Pulmonary artery endothelial cell (primary cell): ENCODE measurements at places on chromosomes 4 and X.
A peak's percentile ranks its signal among the peaks of the same experiment; 100 is the strongest.

- no peak for DNase-seq
Measured at GRCh38 chr4:80486603-80487002, 151.1 kb downstream of the CFAP299 start.

DNA sequence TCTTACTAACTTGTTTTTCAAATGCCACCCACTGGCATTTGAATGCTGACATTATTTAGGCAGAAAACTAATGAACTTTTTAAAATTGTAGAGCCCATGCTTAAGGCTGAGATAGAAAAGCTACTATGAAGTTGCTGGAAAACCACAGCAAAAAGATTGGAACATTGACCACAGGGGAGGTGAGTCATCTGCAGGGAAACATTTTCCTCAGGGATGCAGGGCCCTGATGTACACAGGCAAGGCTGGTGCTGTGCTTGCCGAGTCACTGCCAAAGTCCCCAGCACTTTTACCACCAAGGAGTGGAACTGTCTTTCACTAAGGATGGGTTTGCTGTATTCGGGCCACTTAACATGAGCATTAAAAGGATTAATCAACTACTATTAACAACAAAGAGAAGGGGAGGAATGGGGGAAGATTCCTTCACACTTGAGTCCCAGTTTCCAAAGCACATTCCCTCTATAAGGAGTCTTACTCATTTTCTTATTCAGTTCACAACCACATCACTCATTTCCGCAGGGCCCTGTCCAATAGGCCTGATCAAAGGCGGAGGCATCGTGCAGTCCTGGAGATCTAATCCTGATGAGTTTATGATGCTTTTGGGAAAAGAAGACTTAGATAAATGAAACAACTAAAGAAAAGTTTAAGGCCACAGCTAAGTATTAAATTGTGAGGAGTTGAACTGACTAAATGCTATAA is 202.9 kb upstream of the NPY2R start:
- DNase-seq = no peak

GRCh38 chr4:183118585-183118984 is 19.5 kb downstream of the WWC2 start:
- peak; percentile 44 for DNase-seq

DNA sequence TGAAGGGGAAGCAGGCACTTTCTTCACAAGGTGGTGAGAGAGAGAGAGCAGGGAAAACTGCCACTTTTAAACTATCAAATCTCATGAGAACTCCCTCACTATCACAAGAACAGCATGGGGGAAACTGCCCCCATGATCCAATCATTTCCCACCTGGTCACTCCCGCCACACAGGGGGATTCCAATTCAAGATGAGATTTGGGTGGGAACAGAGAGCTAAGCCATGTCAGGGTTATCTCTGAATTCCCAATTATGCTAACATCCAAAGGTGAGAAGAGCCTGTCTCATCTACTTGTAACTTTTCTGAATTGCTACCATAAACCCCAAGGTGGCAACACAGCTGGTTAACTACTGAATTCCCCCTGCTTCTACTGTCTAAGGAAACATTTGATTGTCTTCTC is 758.5 kb downstream of the ADGRL3 start:
- DNase-seq = no peak

- no peak for DNase-seq
Measured at GRCh38 chrX:55135171-55135570, 46.4 kb downstream of the PAGE2 start.

GRCh38 chr4:36638273-36638811 is 356.9 kb downstream of the DTHD1 start:
- DNase-seq = no peak

DNA sequence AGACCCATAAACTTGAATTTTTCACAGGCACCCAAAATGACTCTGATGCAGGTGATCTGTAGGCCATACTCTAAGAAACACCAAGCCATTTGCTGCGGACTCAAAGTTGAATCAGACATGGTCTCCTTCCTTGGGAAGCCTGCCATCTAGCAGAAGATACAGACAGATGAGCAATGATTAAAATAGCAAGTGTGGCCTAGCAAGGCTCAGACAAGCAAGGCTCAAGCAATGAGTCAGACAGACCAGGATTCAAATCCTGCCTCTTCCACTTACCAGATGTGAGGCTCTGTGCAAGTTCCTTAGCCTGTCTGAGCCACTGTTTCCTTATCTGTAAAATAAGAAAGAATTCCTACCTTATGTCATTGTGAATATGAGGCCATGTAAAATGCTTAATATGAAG is 2.3 kb downstream of the CCDC149 start:
- DNase-seq = no peak

DNA sequence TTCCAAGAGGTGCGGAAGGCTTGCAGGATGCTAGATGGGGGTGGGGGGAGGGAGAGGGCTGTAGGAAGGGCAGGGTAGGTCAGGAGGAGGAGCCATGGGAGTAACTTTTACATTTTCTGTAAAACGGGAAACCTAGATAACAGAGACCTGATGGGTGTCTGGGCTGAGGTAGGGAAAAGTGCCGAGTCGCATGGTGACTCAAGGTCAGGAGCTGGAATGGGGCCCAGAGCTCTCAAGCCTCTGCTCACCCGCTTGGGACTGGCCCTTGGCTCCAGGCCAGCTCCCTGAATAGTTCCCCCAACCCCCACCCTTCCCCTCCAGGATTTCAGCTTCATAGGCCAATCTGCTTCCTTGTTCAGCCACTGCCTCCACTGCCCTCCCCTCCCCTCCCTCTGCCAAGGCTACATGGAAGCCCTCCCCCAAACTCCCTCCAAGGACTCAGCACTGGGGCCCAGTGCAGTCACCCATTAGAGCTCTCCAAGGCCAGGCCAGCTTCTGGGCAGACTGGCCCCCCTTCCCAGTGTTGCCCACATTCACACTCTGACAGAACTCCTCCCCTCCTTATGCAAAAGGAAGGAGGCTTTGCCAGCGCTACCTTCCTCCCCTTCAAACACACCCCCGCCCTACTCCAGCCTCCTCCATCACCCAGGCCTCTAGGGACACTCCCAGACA is 43.6 kb downstream of the TSC22D3 start:
- peak; percentile 66 for DNase-seq

DNA sequence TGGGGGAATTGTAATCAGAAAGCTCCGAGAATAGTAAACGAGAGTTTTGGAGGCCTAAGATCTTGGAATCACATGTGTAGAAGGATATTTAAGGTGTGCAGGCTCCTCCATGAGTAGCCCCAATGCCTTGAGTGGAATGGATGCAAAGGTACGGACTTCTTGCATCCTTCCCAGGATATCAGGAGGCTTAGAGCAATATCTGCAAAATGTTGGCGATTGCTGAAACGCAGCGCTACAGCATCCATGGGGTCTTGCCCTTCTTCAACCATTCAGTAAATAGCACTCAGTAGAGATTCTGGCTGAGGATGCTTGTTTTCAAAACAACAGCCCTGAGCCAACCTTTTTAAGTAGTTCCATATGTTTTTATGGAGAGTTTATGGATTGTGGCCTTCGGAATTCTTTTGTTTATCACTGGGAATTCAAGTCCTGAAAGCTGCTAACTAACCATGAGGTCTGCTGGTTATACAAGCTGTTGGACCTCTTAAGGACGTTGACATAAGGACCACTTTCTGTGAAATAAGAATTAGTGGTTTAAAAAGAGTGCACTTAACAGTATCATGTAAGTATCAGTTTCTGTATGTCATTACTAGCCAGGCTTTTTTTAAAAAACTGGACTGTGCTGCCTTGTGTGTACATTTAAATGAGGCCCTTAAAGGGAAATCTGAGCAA is 228.8 kb upstream of the PGRMC2 start:
- DNase-seq = no peak

- no peak for DNase-seq
Measured at GRCh38 chr4:92776080-92776479, 472.3 kb downstream of the GRID2 start.

- DNase-seq = no peak
Measured at GRCh38 chr4:82493721-82494425, 63.5 kb downstream of the ENOPH1 start.

DNA sequence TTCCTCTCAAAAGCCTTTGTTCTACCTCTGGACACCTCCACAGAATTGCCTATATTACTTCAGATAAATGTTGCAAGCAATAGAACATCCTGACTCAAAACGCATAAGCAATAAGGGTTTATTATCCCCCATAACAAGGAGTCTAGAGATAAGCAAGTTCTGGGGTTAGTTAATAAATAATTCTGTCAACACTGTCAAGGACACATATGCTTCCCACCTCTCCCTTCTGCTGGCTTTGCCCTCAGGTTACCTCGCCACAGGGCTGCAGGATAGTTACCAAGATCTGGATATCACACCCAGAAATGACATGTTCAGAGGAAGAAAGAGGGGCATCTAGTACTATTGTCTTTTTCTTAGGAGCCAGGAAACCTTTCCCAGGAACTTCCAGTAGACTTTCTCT is 14.0 kb upstream of the DUSP21 start:
- no peak for DNase-seq

- no peak for DNase-seq
Measured at GRCh38 chr4:41022116-41022515, 192.2 kb downstream of the APBB2 start.

GRCh38 chr4:136150046-136150445 is 1382.2 kb downstream of the PCDH18 start:
- no peak for DNase-seq

GRCh38 chrX:81241753-81242152 is 39.9 kb downstream of the SH3BGRL start:
- DNase-seq = no peak

DNA sequence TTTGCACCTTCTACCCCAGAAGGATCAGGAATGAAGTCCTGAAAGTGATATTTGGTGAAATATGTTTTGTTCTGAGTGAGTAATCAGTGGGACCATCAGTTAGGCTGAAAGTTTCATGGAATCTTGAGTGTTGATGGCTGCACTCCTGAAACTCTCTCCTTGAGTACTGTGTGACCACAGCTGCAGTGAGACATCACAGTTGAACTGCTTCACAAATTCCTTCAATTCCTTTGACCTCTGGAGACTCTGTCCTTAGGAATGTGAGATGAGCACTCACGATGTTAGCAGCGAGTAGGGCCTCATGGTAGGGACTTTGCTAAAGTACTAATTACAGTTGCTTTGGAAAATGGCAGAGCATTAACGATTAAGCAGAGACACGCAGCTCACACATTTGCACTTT is 142.9 kb upstream of the SLC4A4 start:
- no peak for DNase-seq

GRCh38 chrX:139192386-139192961 is 338.1 kb upstream of the F9 start:
- no peak for DNase-seq

- DNase-seq = no peak
Measured at GRCh38 chr4:119149110-119149509, 13.5 kb downstream of the MYOZ2 start.

DNA sequence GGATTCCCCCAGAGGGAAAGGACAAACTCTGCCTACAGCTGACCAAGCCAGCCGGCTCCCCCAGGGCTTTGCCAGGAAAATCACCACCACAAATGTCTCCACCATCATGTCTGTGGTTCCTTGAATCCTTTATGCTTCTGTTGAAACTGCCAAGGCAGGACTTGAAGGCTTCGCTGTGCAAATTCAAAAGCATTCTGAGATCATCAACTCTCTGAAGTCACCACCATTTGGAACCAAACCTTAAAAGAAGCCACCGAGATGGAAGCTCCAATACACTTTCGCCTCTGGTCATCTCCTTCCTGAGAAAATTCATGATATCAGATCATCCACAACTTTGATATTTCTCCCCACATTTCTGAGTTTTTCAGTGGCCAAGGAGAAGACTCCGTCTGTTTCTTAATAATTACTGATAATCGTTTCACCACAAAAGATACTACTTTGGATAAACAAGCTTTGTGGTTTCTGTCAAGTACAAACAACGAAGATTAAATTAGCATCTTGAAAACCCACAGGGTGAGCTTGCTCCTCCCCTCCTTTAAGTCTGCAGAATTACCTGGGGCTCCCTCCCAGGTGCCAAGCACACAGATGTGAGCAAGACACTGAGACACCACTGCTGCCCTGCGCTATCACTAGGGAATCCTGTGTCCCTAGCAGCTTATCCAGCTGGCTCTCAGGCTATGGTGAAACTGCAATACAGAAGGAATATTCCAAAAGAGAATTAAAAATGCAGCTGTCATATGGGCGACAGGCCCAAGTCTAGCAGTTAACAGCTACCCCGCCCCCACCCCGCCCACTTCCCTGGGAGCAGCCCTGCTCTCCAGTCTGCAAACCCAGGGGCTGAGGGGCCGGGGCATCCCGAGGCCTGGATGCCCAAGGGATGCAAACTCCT is 125.0 kb upstream of the TBL1X start:
- no peak for DNase-seq

- no peak for DNase-seq
Measured at GRCh38 chr4:139633661-139634060, 32.0 kb upstream of the MGST2 start.

- DNase-seq = no peak
Measured at GRCh38 chr4:84342161-84342560, 156.9 kb downstream of the NKX6-1 start.

DNA sequence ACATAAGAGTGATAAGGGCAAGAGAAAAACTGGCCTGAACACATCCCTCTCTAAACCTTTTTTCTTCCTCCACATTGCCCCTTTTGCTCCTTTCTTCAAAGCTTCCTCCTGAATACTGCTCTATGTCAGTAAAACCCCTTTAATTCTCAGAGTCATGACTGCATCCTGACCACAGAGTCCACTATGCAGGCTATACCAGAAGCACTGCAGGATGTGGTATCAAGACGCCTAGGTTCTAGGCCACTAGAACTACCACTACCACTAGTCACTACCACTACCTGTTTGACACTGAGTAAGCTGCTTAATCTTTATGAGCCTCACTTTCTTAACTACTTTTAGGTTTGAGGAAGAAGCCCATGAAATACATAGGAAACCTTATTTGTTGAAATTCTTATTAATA is 38.7 kb downstream of the ARHGEF9 start:
- DNase-seq = no peak

DNA sequence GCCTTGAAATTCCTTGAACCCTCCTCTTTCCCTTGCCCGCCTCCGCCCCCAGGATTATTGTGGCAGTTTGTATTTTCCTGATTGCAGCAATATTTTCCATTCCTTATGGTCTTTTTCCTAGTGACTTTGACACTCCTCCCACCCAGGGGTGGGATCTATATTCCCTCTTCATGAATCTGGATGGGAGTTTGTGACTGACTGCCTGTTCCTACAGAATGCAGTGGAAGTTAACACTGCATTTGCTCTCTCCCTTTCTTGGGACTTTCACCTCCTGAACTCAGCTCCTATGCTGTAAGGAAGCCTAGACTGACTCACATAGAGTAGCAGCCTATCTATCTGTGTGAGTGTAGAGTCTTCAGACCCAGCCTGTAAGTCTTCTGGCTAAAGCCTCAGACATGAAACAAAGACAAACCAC is 2.2 kb downstream of the FUNDC2 start:
- no peak for DNase-seq

- no peak for DNase-seq
Measured at GRCh38 chrX:153491351-153491914, 3.3 kb upstream of the BGN start.

DNA sequence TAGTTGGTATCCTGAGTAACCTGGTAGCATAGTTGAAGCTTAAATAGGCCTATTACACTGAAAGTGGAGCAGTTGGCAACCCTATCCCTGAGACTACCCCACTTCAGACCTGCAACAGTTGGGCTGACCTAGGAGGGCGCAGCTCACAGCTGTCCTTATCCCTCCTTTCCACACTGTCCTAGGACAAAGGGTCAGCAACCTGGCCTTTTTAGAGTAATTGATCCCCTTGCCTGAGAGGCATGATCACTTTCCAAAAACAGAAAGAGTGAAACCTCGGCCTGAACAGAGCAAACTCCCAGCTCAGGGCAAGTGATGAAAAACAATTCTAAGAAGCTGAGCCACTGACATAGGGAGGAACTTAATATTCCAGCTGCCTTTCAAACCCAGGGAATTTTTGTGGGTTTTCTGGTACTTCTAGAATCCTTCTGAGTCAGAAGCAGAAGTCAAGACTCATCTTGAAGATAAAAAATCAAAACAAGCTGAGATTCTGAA is 94.9 kb upstream of the MYOZ2 start:
- no peak for DNase-seq

GRCh38 chrX:136768469-136769084 is 12.2 kb downstream of the ARHGEF6 start:
- no peak for DNase-seq
